Activated CD8-positive, alpha-beta T cell treated with anti-CD3 and anti-CD28 coated beads for 36 hours (primary cell): ENCODE measurements at places on chromosomes 3 and 15. TPM values are rescaled to one million over a fixed set of nuclear protein-coding genes. Genes with fewer than 3 reads are reported as not detected.

EFCAB12 gene
- 0.65 TPM for total RNA-seq

ZNF660 gene
- total RNA-seq, result 1.2 TPM

GOLGA6L10 gene
- 2.5 TPM for total RNA-seq

MB21D2 gene
- 3.1 TPM for total RNA-seq

- H3K36me3 ChIP-seq, result no peaks in the 10 kb centered on the region
- no peak overlapping the region for H3K27ac ChIP-seq
- no peaks in the 10 kb centered on the region for H3K4me1 ChIP-seq
- DNase-seq, result no peak
- no peak overlapping the region for H3K4me3 ChIP-seq
These were observed 63.8 kb downstream of the PEX5L start for GRCh38 chr3:179972881-179973423.

- peaks cover 1% of the 10 kb centered on the region for H3K27me3 ChIP-seq
- H3K36me3 ChIP-seq, result no peaks in the 10 kb centered on the region
- DNase-seq, result no peak
- no peak overlapping the region for H3K27ac ChIP-seq
These were observed 326.4 kb upstream of the IGF1R start for GRCh38 chr15:98321896-98322295.

DNA sequence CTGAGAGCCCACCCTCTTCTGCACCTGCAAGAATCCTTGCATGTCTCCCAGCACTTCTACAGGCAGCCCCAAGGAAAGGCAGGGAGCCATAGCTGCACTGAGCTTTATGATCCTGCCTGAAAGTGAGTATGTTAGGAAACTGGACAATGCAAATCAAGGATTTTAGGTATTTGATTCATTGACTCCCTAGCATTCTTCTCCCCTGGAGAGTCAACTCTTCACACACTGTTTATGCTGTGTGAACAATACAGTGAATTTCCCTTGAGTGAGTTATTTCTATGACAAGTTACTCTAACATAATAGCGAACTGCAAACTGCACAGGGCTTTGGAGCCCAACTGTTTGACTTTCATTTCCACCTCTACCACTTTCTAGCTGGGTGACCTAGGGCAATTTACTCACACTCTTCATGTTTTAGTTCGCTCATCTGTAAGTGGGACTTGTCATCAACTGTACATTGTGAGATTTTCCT is 96.0 kb upstream of the PHLDB2 start:
- no peak for DNase-seq
- H3K4me1 ChIP-seq, result no peaks in the 10 kb centered on the region
- no peaks in the 10 kb centered on the region for H3K27me3 ChIP-seq

GRCh38 chr3:150965436-150965835 is 7.1 kb downstream of the CLRN1 start:
- no peak overlapping the region for H3K4me3 ChIP-seq
- no peaks in the 10 kb centered on the region for H3K36me3 ChIP-seq
- H3K27ac ChIP-seq, result no peak overlapping the region
- peaks cover 10% of the 10 kb centered on the region for H3K27me3 ChIP-seq

- no peaks in the 10 kb centered on the region for H3K4me1 ChIP-seq
- DNase-seq, result no peak
- no peak overlapping the region for H3K4me3 ChIP-seq
These were observed 125.5 kb upstream of the NMNAT3 start for GRCh38 chr3:139803294-139803693.

DNA sequence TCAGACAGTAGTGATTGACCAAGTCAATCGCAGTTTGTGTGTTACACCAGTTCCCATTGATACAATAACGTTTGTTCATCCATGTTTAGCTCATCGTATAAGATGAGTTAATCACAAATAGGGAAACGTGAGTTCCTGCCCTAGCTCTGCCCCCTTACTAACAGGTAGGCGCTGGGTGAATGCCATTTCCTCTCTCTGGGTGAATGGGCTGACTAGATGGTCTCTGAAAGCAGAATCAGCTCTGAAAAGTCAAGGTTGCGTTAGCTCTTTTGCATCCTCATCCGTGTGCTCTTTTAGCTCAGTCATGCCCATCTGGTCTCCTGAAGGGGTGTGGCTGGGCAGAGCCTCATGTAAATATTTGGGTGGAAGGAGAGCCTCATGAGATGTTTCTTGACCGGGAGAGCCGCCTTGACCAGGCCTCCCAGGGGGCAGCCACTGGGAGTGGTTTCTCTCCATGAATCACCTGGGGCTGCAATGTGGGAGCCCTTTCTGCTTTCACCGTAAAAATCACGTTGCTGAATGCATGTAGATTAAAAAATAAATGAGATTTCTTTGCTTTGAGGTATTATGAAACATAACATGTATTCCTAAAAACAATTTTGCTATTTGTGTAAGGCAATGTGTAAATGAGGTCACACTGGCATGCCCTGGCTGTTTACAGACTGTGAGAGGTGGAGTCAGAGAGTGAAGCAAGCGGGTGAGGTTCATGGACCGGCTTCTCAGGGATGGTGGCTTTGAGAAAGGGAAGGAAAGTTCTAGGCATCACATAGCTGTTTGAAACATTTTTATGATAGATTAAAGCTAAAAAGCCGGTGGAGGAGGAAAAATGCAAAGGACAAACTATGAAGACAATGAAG is 108.4 kb upstream of the RASGRP1 start:
- peak overlapping the region; percentile 95 for H3K27ac ChIP-seq
- no peaks in the 10 kb centered on the region for H3K36me3 ChIP-seq
- no peaks in the 10 kb centered on the region for H3K27me3 ChIP-seq
- DNase-seq, result peak; percentile 60

DNA sequence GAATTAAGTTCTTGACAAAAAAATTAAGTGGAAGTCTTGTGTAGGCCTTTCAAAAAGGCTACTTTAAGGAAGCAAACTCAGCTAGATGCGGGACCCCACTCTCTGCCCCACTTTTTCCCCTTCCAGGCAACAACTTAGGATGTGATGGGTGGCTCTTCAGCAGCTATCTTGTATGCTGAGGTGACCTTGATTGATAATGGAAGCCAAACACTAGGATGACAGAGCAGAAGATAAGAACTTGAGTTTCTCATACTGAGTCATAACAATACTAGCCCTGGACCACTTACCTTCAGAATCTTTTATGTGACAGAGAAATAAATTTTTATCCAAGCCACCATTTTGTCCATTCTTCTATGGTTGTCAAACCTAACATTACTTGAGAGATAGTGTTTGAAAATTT is 16.1 kb downstream of the PDCD10 start:
- no peak for DNase-seq
- H3K27me3 ChIP-seq, result no peaks in the 10 kb centered on the region
- peaks cover 72% of the 10 kb centered on the region for H3K36me3 ChIP-seq
- no peak overlapping the region for H3K4me3 ChIP-seq
